ENCODE measurements at places on chromosomes 2 and 18.

GRCh38 chr2:98822301-98823164, 91.6 kb upstream of the MGAT4A start:
- DNase-seq = no peak

GRCh38 chr2:154097833-154098398, 226.2 kb downstream of the GALNT13 start:
- DNase-seq = no peak

- no peak for DNase-seq
Observed at GRCh38 chr18:45567123-45567522, 48.2 kb upstream of the SLC14A2 start.

DNA sequence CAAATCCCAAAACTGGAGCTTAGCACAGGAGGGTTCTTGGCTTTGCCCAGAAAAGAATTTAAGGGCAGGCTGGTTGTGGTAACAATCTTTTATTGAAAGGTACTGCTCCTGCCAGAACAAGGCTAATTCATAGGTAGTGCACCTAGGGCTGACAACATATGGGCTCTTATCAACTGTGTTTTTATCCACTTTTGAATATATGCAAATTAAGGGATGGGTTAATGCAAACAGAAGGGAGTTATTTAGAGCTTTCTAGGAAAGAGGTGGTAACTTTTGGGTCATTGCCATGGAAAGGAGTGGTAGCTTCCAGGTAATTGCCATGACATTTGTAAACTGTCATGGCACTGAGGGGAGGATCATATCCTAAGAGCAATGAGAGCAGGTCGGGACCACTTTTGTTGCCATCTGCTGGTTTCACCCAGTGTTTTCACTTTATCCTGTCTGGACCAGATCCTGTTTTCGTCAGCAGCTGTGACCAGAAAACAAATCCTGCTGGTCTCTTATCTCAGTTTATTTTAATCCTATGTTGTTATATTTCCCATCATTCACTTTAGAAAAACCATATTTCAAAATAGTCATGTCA, 981 bp downstream of the C2orf66 start:
- DNase-seq = no peak

Data from mesenteric fat pad (tissue), 1 donor.